Activated CD8-positive, alpha-beta memory T cell treated with anti-CD3 and anti-CD28 coated beads for 48 hours (primary cell): ENCODE measurements at places on chromosomes 3 and 15.

DNA sequence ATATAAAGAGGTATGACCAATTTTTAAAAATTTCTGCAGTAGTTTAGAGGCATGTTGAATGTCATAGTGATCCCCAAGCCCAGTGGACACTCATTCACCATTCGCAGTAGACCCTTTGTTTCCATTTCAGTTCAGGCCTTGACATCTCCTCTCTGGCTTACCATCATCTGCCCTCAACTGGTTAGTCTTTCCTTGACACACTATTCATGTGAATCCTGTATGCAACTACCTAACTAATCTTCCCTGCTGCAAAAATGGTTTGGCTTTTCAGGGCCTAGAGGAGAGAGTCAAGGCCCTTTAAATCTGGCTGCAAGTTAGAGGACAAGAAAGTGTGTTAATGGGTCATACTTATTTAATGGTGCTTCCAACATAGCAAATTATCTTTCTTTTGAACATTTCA, 10.9 kb downstream of the APH1B start:
- no peak for DNase-seq

DNA sequence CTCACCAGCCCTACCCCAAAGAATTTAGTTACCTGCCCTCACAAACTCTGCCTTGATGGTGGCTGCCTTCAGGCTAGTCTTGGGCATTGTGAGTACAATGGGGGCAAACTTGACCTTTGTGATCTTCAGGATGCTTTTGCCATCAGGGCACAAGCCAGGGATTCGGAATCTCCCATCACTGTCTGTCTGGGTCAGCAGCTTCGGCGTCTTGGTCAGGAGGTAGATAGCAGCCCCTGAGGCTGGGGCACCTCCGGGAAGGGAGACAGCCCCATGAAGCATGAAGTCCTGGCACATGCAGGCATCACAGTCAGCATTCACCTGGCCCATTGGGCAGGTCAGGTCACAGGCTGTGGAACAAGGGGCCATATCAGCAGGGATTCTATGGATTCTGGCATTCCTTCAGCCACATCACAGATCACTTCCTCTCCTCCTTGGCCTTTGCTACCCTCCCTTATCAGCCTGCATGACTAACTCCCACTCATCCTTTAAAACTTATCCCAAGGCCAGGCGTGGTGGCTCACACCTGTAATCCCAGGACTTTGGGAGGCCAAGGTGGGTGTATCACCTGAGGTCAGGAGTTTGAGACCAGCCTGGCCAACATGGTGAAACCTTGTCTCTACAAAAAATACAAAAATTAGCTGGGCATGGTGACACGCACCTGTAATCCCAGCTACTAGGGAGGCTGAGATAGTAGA, 6.9 kb downstream of the CILP start:
- no peak for DNase-seq

GRCh38 chr15:92770641-92771040, 115.1 kb upstream of the FAM174B start:
- DNase-seq = no peak

DNA sequence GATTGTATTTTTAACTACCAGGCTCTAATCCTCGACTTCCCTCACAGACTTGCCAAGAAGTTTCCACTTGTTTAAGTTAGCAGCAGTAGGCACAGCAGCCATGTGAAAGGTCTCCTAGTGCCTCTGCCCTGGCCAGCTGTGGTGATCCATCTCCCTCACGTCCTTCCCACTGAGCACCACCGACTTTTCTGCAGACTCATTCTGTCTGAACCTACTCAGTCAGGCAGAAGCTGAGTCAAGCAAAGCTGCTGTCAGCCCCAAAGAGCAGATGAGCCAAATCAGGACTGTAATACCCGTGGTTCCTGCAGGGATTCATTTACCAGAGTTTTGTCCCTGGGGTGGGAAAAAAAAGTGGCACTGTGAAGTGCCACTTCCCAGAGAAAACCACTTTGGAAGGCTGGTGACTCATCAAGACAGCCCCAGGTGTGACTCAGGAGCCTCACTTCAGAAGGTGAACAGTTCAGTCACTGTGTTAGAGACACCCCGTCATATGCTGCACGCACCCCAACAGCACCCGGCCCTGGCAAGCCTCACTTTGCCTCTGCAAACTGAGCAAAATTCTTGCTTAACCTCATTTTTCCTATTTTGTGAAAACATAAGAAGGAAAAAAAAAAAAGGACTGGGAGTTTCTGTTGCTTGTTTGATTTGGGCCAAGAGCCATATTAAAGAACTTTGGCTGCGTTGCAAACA, 76.0 kb downstream of the WWTR1 start:
- DNase-seq = no peak

- DNase-seq = no peak
Measured at GRCh38 chr15:77018796-77019505, 24.0 kb downstream of the PSTPIP1 start.

DNA sequence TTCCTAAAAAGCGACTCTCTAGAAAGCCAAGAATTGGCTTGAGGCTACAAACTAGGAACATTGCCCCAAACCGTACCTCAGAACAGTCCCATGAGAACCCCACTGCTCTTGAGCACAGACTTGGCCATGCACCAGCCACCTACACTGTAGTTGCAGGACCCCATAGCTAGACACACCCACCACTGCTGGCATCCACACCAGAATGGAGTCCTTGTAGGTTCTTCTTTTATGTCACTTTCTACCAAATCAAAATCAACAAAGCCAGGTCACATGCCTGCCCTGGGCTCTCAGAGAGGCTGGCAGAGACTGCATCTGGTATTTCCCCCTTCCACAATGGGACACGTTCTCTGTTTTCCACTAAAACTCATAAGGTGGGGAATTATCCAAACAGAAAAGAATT, 290.5 kb downstream of the SHOX2 start:
- no peak for DNase-seq

DNA sequence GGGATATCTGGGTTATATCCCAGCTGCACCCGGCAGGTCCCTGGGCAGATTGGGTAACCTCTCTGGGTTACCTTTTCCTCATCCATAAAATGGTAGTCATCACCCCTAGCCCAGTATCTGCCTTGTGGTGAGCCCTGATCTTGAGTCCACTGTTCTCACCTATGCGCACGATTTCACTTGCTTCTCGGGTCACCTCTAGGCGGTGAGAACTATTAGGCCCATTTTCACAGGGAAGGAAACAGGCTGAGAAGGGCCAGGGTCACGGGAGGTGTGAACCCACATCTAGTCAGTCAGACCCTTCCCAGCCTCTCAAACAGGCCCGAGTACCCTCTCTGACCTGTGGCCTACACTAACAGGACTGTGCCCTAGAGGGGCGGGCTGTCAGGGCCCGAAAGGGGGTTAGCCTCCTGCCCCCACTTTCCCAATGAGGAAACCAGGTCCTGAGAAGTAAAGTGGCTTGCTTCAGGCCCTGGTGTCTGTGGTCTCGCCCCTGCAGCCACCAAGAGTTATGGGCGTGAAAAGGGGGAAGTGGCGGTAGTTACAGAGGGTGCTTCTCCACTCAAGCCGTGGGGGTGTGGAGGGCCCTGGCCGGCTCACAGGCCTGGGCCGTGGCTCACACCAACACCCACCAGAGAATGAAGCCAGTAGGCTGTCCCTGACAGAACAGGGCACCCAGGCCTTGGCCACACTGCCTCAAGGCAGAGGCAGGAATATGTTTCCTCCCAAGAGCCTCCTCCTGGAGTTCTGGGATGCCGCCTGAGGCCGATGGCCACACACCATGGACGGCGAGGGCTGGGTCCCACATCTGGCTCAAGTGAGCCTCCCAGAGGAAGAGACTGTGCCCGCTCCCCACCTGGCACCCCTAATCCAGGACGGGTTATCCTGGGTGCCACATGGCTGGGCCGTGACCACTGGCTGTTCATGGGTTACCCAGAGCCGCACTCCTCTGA, 19.5 kb downstream of the PSTPIP1 start:
- DNase-seq = no peak

DNA sequence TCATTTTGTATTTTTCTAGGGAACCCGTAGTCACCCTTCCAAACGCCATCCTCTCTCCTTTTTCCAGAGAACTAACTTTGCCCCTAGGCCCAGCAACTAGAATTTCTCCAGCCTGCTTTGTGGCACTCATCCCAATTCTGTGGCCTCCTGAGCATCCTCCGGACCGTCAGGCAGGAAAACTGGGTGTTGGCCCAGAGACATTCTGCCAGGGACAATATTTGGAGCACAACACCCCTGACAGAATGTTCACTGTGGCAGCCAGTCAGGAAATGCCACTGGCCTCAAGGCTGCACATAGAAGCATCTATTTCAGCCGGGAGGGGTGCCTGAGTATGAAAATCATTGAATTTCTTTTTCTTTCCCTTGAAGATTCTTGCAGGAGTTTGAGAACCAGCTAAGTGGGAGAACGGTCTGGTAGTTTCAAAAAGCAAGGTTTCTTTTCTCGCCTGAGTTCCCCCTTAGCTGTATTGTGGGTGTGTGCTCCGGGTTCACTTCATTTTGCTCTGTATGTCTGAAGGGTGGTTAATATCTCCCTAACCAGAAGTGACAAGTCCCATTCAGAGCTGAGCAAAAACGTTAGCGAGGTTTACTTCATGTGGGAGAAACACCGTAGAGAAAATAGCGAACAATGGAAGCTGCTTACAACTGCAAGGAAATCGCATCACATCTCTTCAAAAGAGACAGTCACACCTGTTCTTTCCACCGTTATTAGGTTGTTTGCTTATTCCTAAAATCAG, 108.1 kb upstream of the TPM1 start:
- no peak for DNase-seq

- DNase-seq = no peak
Measured at GRCh38 chr3:37787153-37787867, 74.4 kb upstream of the CTDSPL start.
